T-helper 1 cell treated with Interleukin-12 subunit alpha and Interleukin-12 subunit beta and Interleukin-4 antibody, amounts not matched to agents 30 ng/mL and 1 ng/mL, for 36 hours (primary cell): ENCODE measurements at places on chromosomes 3 and 15. TPM values are rescaled to one million over a fixed set of nuclear protein-coding genes. Genes with fewer than 3 reads are reported as not detected.

The EXOG gene
- total RNA-seq: 23.5 and 25.8 TPM in 2 replicates

The TNFAIP8L3 gene
- 0.17 and 0.22 TPM in 2 replicates for total RNA-seq

The CMSS1 gene
- total RNA-seq: 42.9 and 45.7 TPM in 2 replicates

The DPPA4 gene
- not detected in 2 replicates for total RNA-seq

The ARHGEF26 gene
- 0.07 TPM in 2 replicates for total RNA-seq

The ENTPD3 gene
- not detected in 2 replicates for total RNA-seq

The CRYGS gene
- total RNA-seq: 4.7 and 5.5 TPM in 2 replicates

The RBP2 gene
- not detected in 2 replicates for total RNA-seq

The EPB42 gene
- total RNA-seq: not detected in 2 replicates

The CACNA2D3 gene
- not detected in 2 replicates for total RNA-seq

The HIGD2B gene
- total RNA-seq: 0.20 TPM in 2 replicates

The ZNF660 gene
- total RNA-seq: 0.29 and 0.44 TPM in 2 replicates

The GAP43 gene
- not detected in 2 replicates for total RNA-seq

The MASP1 gene
- not detected in 2 replicates for total RNA-seq

The CLRN1 gene
- total RNA-seq: not detected in 2 replicates

The CYP1A2 gene
- total RNA-seq: not detected in 2 replicates

The REC114 gene
- not detected in 2 replicates for total RNA-seq

The INKA1 gene
- total RNA-seq: 0.27 and 0.73 TPM in 2 replicates

The MELTF gene
- 4.3 and 5.2 TPM in 2 replicates for total RNA-seq

The COL8A1 gene
- 0.10 and 0.22 TPM in 2 replicates for total RNA-seq

The CTDSPL2 gene
- 60.5 and 62.4 TPM in 2 replicates for total RNA-seq

The ITGA11 gene
- 0.90 and 1.7 TPM in 2 replicates for total RNA-seq

The ABCF3 gene
- 70.7 and 73.4 TPM in 2 replicates for total RNA-seq

The CYP1A1 gene
- 0.42 and 0.46 TPM in 2 replicates for total RNA-seq

The CCR8 gene
- total RNA-seq: 11.3 and 12.8 TPM in 2 replicates

The SKOR1 gene
- 0.22 TPM in 2 replicates for total RNA-seq

The GOLGA6D gene
- total RNA-seq: not detected in 2 replicates

The GANC gene
- total RNA-seq: 24.3 and 25.4 TPM in 2 replicates

The ADIPOQ gene
- total RNA-seq: not detected in 2 replicates

The PSMA4 gene
- total RNA-seq: 288 and 289 TPM in 2 replicates

The ARRDC4 gene
- total RNA-seq: 2.0 and 2.2 TPM in 2 replicates

The PIERCE2 gene
- not detected in 2 replicates for total RNA-seq

The SLC27A2 gene
- 44.6 and 45.3 TPM in 2 replicates for total RNA-seq

The KIF9 gene
- total RNA-seq: 2.0 and 3.1 TPM in 2 replicates

The RPS27L gene
- total RNA-seq: 243 and 246 TPM in 2 replicates

The FOXL2NB gene
- not detected in 2 replicates for total RNA-seq

The EEF1AKMT4 gene
- 6.2 and 6.5 TPM in 2 replicates for total RNA-seq

The NDN gene
- total RNA-seq: 2.9 and 3.8 TPM in 2 replicates
